ENCODE measurements at places on chromosomes 3 and 15. TPM values are rescaled to one million over a fixed set of nuclear protein-coding genes. Genes with fewer than 3 reads are reported as not detected.

GRCh38 chr3:11543948-11544387 lies 99.7 kb downstream of the VGLL4 start:
- H3K27me3 ChIP-seq = no peaks in the 10 kb centered on the region
- peaks cover 8% of the 10 kb centered on the region for H3K4me1 ChIP-seq
- H3K36me3 ChIP-seq = peaks cover 16% of the 10 kb centered on the region
- H3K27ac ChIP-seq = no peak overlapping the region
- no peak overlapping the region for H3K4me3 ChIP-seq

DNA sequence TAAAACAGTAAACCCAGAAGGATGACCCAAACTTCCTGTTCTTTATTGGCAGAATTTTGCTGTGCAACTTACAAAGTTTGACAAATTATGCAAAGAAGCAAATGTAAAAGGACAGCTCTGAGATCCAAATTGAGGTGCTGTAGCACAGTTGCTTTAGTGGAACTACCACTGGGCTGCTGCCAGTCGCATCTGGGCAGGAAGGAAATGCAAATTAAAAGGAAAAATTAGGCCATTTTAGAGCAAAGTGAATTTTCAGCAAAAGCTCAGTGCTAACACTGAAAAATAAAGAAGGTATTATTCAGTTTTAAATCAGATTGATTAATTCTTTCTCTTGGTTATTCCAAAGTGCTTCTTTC lies 104.5 kb downstream of the ZMAT3 start:
- peaks cover 12% of the 10 kb centered on the region for H3K4me1 ChIP-seq
- H3K27me3 ChIP-seq = no peaks in the 10 kb centered on the region
- no peak overlapping the region for H3K27ac ChIP-seq

DNA sequence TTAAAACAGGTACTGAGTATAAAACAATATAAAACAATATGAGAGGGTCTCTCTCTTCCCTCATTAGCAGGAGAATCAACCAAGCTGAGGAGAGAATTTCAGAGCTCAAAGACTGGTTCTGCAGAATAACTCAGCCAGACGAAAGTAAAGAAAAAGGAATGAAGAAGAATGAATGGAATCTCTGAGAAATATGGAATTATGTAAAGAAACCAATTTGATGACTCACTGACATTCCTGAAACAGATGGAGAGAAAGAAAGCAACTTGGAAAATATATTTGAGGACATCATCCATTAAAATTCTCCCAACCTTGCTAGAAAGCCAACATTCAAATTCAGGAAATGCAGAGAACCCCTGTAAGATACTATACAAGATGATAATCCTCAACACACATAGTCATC lies 630.9 kb downstream of the PYDC2 start:
- H3K4me1 ChIP-seq = no peaks in the 10 kb centered on the region
- H3K27ac ChIP-seq = no peak overlapping the region
- H3K27me3 ChIP-seq = no peaks in the 10 kb centered on the region
- DNase-seq = no peak
- no peak overlapping the region for H3K4me3 ChIP-seq

DNA sequence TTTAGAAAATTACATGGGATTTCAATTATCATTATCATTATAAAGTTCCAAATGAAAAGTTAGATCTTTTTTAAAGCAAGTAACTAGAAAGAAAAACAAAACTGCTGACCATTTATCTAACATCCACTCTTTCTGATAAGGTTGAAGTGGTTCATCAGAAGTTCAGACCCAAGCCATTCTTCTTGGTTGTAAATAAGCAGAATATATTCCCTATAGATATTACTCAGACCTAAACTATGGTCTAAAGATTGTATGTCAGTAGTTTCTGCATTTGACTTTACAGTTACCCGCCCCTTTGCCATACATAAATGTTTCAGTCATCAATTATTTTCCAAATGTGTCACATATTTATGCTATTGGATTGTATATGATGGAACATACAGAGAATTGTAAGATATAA lies 136.7 kb downstream of the PLOD2 start:
- no peaks in the 10 kb centered on the region for H3K4me1 ChIP-seq
- no peak for DNase-seq
- no peak overlapping the region for H3K4me3 ChIP-seq
- no peaks in the 10 kb centered on the region for H3K36me3 ChIP-seq
- H3K27ac ChIP-seq = no peak overlapping the region

DNA sequence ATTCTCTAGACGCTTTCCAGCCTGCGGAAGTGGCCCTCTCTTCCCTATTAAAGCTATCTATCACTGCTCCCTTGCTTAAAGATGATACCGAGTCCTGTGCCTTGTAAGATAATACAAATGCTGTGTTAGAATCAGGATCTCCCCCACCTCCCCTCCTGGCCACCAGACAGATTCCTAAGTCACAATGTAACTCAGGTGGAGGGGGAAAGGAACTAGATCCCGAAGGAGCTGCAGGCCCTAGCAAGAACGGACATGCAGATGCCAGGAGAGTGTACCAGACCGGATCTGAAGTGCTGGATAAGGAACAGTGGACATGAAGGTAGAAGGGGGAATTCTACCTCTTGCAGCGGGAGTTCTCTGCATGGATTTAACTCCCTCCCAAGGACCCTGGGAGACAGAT lies 230.7 kb upstream of the LYSMD4 start:
- no peaks in the 10 kb centered on the region for H3K36me3 ChIP-seq
- no peaks in the 10 kb centered on the region for H3K4me1 ChIP-seq
- H3K4me3 ChIP-seq = no peak overlapping the region
- no peak overlapping the region for H3K27ac ChIP-seq
- no peak for DNase-seq

- H3K4me3 ChIP-seq = no peak overlapping the region
- DNase-seq = no peak
- H3K4me1 ChIP-seq = peaks cover 4% of the 10 kb centered on the region
Measured at GRCh38 chr3:11452885-11453847, 181.0 kb downstream of the ATG7 start.

- no peaks in the 10 kb centered on the region for H3K4me1 ChIP-seq
- DNase-seq = no peak
- H3K27ac ChIP-seq = no peak overlapping the region
- no peak overlapping the region for H3K4me3 ChIP-seq
- H3K36me3 ChIP-seq = no peaks in the 10 kb centered on the region
Measured at GRCh38 chr3:110139821-110140220, 802.5 kb upstream of the DPPA4 start.

DNA sequence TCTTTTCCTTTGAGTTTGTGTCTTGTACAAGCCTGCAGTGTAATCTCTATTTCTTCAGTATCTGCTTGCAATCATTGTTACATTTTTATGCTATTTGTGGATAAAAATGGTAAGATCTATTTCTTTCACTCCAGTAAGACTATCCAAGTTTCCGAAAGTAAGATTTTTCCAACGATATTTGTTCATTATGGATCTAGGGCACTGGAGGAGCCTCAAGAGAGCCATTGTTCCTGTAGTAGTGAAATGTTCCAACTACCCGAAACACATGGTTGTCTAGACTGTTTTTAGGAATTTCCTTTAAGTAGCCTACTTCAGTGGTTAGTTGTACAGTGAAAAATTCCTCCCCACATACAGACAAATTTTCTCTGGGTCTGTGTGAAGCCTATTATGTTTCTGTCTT lies 597.4 kb downstream of the RSL24D1 start:
- no peaks in the 10 kb centered on the region for H3K27me3 ChIP-seq
- H3K4me3 ChIP-seq = no peak overlapping the region
- H3K36me3 ChIP-seq = no peaks in the 10 kb centered on the region
- H3K27ac ChIP-seq = no peak overlapping the region
- no peak for DNase-seq
- no peaks in the 10 kb centered on the region for H3K4me1 ChIP-seq

GRCh38 chr15:40006646-40007045 lies 32.3 kb downstream of the SRP14 start:
- H3K27me3 ChIP-seq = no peaks in the 10 kb centered on the region
- H3K27ac ChIP-seq = no peak overlapping the region
- H3K4me3 ChIP-seq = no peak overlapping the region
- no peaks in the 10 kb centered on the region for H3K4me1 ChIP-seq
- no peak for DNase-seq
- H3K36me3 ChIP-seq = peaks cover 8% of the 10 kb centered on the region

DNA sequence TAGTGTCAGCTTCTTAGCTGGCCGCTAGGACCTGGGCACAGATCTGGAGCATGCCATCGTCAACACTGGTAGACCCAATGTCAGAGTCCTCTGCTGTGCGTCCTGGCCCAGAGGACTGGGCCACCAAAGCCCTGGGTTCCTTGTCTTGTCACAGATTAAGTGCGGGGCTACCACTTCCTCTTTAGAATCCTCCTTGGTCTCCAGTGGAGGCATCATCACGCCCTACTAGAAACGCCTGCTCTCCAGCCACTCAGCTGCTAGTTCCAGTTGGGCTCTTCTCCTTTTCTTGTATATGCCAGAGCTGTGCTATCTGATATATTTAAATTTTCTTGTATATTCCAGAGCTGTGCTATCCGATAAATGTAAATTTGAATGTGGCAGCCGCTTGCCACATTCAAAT lies 11.2 kb downstream of the PPCDC start:
- peaks cover 28% of the 10 kb centered on the region for H3K36me3 ChIP-seq
- no peak for DNase-seq
- H3K4me3 ChIP-seq = no peak overlapping the region

DNA sequence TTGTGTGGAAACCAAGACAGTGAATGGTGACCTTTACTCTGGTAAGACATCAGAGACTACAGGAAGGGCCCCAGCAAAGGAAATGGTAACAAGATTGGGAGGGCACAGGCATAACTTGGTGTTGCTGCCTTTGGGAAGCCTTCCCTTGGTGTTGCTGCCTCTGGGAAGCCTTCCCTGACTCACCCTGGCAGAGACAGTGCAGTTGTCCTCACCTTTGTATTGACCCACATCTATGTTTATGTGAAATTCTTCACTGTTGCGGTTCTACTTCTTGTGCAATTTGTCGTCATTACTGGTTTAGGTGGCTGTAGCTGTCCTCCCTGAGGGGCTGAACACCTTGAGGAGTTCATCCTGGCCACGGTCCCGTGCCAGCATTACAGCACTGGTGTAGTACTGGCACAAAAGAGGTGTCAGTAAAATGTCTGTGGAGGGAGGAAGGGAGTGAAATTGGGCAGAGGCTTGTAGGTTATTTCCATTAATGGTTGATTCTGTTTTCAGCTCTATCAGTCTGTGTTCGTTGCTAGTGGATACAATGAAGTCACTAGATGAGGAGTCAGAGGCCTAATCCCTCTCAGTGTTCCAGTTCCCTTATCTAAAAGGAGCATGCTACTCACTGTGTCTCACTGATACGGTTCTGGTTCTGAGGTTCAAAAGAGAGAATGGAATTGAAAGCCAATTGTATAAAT lies 21.6 kb downstream of the IFT122 start:
- no peaks in the 10 kb centered on the region for H3K36me3 ChIP-seq
- DNase-seq = no peak
- H3K27me3 ChIP-seq = no peaks in the 10 kb centered on the region
- peaks cover 2% of the 10 kb centered on the region for H3K4me1 ChIP-seq

DNA sequence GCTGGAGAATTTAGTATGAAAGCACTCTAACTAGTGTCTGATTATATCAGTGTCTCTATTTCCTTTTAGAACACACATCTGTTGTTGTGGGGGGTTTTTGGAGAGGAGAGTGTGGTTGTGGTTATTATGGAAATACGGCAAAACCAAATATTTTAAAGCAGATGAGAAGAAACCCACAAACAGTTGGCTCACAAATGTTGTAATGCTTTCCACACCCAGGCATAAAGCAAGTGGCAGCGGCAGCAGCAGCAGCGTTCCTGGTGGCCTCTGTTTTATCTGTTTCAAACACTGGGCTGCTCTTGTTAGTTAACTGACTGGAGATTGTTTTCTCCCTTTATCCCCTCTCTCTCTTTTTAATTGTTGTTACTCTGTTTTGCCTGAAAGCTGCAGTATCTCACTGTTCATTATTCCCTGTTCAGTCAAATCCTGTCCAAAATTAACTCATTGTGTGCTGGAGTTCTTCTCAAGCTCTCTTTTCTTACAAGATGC lies 1045.5 kb upstream of the NR2F2 start:
- peaks cover 10% of the 10 kb centered on the region for H3K4me1 ChIP-seq
- no peak overlapping the region for H3K27ac ChIP-seq
- H3K36me3 ChIP-seq = no peaks in the 10 kb centered on the region
- peaks cover 25% of the 10 kb centered on the region for H3K27me3 ChIP-seq
- DNase-seq = peak; percentile 37

DNA sequence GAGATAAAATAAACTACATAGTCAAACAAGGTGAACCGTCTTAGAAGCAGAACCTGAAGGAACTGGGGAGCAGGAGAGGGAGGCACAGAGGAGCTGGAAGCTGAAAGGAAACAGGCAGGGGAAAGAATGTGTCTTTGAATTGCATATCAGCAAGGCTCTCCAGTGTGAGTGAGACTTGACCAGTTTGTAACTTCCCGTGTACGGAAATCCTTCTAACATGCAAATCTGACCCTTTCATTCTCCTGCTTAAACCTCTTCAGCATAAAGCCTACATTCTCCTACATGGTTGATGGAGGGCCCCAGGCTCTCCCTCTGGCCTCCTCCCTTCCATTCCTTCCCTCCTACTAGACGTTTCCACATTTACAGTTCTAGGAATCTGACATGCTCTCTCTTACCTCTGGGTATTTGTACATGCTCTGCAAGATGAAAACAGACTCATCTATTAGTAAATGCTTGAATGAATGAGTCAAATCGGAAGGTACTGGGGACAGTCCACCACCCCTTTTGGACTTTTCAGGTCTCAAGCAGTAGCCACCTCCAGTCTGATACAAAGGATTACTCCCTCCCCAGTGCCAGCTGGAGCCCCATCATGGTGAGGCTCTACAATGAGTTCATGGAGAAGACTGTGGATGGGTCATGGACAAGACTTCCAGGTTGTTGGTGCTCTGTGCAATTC lies 6.1 kb upstream of the SLC25A38 start:
- DNase-seq = no peak
- H3K27ac ChIP-seq = no peak overlapping the region
- no peaks in the 10 kb centered on the region for H3K36me3 ChIP-seq
- no peak overlapping the region for H3K4me3 ChIP-seq
- H3K27me3 ChIP-seq = no peaks in the 10 kb centered on the region

DNA sequence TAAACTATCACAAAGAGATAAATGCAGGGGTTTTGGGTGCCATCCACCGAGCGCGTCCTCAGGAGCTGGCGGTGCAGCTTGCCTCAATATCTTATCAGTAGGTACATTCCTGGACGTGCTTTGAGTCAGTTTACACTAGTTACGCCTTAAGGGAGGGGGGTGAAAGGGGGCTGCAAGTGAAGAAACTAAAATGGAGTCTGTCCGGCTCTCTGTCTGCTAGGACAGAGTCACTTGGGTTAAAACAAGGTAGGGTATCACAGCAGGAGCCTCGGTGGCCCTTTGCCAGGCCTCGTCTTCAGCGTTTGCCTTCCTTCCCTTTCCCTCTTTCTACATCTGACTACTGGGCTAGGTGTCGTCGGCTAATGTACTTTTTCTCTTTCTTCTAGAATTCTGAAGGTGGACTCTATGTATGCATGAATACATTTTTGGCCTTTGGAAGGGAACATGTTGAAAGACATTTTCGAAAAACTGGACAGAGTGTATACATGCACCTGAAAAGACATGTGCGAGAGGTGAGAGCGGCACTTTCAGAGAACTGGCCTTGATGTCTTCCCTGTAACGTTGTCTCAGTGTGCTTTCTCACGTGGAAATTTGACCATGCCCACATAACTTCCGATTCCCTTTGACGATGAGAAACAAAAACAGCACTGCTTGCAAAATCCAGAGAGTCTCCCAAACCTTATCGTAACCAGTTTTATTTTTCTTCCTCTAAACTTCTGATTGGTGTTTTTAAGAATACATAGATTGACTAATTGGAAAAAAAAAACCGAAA lies 28.8 kb downstream of the USP13 start:
- no peak for DNase-seq
- no peaks in the 10 kb centered on the region for H3K27me3 ChIP-seq

RGMA gene
- total RNA-seq = not detected

IGSF10 gene
- total RNA-seq = not detected

CX3CR1 gene
- total RNA-seq = 0.88 TPM

LRRIQ4 gene
- total RNA-seq = not detected

CA12 gene
- total RNA-seq = 0.58 TPM

SERINC4 gene
- not detected for total RNA-seq

CPN2 gene
- not detected for total RNA-seq

CKMT1A gene
- 0.32 TPM for total RNA-seq

GATM gene
- 6.5 TPM for total RNA-seq

OR5K2 gene
- total RNA-seq = not detected

VWA5B2 gene
- total RNA-seq = not detected
